IPS-NIHi11 (cell line): ENCODE measurements at places on chromosomes 7 and 10.

- no peak for DNase-seq
These were observed 19.8 kb downstream of the HNRNPA2B1 start for GRCh38 chr7:26180792-26181198.

- DNase-seq: no peak
These were observed 95.1 kb downstream of the ETV1 start for GRCh38 chr7:13894377-13894776.

DNA sequence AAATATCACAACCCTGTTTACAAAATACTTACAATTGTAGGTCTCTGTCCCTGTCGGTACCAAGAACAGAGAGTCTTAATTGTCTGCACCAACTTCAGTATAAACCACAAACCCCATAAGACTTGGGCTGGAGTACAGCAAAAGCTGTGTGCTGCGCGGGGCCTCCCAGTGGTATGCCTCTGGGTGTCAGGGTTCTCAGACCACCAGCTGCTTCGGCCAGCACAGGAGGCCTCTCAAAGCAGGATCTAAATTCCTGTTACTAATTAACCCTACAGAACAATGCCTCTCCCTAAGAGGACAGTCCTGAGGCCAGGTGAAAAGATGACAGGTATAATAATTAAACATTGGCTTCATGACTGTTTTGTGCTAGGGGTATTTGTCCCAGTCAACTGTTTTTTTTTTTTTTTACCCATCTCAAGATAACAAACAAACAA, 957 bp upstream of the SVIL start:
- DNase-seq: no peak

GRCh38 chr7:148883266-148884048, 634 bp downstream of the EZH2 start:
- DNase-seq: peak; percentile 47

DNA sequence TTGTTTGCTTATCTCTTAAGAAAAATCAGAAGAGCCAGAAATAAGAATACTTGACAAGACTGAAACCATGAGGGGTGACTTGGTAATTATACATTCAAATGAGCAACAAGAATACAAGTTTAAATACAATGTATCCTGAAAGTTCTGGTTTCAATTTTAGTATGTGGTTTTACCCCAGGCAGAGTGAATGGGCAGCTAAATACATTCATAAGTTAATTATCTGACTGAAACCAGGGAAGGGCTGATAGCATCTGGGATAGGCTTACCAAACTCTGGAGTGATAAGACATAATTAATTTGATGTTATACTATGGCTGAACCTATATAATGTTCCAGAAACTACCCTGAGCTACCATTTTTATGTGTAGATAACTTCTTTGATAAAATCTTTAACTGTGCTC, 252.2 kb upstream of the PLXNA4 start:
- DNase-seq: no peak

GRCh38 chr10:51159841-51160240, 85.6 kb downstream of the PRKG1 start:
- DNase-seq: no peak

DNA sequence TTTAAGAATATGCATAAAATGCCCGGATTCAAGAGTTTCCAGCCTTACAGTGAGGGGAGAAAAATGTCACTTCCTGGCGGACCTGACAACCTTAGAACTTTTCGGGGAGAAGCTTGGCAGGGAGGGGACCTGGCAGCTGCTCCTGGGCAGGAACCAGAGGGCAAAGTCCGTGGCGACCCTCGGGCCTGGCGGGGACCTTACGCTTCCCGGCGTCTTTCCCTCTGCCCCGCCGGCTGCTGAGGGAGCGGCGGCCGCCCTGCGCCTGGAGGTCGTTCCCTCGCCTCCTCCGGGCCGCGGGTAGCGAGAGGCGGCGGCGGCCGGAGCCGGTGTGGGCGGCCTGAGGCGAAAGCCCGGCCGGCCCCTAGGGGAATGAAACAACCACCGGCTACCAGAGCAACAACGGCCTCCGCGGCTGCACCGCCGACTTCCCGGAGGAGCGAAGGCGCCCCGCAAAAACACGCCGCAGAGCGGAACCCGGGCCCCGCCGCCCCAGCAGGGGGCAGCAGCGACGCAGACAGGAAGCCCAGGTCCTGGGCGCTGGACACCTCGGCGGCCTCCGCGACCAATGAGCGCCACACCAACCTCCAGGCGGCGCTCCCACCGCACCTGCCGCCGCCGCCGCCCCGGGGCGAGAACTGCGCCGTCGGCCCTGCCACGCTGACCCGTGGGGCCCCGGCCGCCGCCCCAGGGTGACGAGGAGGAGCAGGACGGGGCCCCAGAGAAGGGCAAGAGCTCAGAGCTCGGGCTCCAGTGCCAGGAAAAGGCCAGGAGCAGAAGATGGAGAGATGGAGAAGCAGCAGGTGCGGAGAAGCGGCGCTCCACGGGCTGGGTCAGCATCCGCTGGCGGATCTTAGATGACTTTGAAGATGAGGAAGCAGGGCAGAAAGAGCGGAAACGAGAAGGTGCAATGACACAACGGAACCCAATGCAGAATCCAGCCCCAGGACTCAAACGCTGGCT, 10.5 kb upstream of the ACSM6 start:
- peak; percentile 98 for DNase-seq

- no peak for DNase-seq
These were observed 16.1 kb downstream of the TBATA start for GRCh38 chr10:70769121-70769520.

- no peak for DNase-seq
These were observed 433.6 kb upstream of the GALNT17 start for GRCh38 chr7:70698219-70698832.

DNA sequence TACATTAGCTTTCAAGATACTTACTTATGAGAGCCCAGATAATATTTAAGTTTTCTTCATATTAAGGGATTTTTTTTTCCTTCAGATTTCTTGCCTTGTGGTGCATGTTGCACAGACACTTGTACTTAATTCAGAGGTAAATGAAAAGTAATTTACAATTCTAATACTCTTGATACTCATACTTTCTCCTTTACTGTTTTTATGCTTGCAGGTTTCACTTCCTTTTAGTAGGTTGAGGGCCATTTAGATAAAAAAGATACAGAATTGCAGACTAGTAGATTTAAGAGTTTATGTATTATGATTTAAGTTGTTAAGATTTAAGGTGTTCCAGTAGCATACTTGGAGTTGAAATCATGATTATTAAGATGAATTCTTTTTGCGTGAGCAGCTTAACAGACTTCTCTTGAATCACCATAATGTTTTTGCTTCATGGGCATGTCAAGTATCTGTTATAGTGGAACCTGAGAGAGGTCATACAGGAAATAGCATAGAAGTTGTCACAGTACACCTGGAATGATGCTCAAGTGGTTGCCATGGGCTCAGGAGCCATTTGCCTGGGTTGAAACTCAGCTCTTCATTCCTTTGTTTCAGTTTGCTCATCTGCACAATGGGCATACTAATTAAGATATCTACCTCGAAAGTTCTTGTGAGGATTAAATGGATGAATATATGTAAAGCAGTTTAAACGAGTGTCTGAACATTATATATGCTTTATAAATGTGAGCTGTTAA, 174.8 kb upstream of the PRPS1L1 start:
- DNase-seq: no peak

DNA sequence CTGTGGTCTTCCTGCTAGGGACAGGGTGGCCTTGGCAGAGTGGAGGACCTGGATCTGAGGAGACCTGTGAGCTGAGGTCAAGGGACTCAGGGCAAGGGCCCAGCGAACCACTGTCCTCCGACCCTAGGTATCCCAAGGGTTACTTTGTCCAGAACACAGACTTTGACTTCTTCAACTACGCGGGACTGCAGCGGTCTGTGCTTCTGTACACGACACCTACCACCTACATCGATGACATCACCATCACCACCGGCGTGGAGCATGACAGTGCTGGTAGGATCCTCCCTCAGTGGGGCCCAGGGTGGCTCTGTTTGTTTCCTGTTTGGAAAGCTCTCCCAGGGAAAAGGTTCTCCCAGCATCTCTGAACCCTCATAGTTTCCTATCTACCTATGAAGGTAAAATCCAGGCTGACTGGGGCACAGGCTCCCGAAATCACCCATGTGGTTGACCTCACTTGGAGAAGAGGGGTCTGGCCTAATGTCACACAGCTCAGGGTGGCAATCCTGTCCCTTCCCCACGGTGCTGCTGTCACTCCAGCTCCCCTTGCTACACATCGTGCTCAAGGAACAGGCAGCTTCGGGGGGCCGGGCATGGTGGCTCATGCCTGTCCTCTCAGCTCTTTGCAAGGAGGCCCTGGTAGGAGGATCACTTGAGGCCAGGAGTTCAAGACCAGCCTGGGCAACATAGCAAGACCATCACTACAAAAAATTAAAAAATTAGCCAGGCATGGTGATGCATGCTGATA, 57.6 kb downstream of the ZNF727 start:
- DNase-seq: no peak

- DNase-seq: no peak
These were observed 18.4 kb upstream of the TMEM236 start for GRCh38 chr10:17733620-17734019.

DNA sequence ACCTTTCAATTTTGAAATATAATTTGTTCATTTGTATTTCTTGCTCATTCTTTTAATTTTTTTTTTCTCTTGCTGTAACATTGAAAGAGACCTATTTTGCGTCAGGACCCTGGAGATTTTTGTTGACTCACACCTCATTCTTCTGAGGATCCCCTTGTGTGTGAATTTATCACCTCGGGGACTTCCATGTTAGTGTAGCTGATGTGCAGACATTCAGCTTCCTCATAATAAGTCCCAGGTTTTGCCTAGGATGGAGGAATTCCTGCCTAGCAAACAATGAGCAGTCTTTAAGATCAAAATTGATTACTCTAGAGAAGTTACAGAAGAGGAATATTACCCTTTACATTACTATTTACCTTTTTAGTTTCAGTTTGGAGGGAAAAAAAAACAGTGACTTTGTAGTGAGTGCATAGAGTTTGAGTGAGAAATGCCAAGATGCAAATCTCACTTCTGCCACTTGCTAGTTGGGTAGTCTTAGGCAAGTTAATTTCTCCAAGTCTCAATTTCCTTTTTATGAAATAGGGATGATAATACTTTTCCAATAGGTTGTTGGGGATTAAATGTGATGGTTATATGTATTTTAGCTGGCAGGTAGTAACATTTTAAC, 14.3 kb downstream of the TES start:
- DNase-seq: no peak

GRCh38 chr7:79436378-79436777, 17.1 kb downstream of the MAGI2 start:
- no peak for DNase-seq
